HAP-1 (cell line): ENCODE measurements at places on chromosomes 11 and 22.

GRCh38 chr22:38696606-38697424, 3.9 kb downstream of the JOSD1 start:
- no peak for DNase-seq

- DNase-seq, result no peak
Observed at GRCh38 chr11:133903875-133904817, 52.6 kb downstream of the IGSF9B start.

DNA sequence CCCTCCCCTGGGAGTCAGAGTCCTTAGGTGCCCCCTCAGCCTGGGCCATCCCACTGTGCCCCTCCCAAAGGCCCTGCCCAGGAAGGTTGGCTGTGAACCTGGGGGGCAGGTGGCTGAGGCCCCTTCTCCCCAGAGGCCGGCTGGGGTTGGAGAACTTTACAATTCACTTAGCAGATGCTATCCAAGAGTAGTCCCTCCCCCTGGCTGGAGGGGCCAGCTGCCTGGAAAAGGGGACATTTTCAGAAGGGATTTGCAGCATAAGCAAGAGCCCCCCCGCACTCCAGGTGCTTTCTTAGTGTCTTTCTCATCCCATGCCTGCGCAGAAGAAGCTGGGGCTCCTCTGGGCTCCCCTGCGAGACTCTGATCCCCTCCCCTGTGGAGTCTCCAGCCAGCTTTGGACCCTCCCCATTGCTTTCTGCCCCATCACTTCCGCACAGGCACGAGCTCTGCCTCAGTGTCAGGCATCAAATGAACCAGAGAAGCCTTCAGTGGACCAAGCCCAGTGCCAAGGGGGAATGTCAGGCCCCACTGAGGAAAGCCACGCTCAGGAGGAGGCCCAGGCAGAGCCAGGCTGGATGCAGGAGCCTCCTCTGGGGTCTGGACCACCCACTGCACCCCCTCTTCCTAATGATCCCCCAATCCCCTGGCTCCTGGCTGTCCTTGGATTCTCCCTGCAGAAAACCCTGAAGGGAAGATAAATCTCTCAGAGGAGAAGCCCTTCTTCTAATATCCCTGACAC, 3.7 kb downstream of the SSTR3 start:
- DNase-seq, result no peak

GRCh38 chr11:122617297-122617696, 38.2 kb upstream of the UBASH3B start:
- DNase-seq, result no peak

DNA sequence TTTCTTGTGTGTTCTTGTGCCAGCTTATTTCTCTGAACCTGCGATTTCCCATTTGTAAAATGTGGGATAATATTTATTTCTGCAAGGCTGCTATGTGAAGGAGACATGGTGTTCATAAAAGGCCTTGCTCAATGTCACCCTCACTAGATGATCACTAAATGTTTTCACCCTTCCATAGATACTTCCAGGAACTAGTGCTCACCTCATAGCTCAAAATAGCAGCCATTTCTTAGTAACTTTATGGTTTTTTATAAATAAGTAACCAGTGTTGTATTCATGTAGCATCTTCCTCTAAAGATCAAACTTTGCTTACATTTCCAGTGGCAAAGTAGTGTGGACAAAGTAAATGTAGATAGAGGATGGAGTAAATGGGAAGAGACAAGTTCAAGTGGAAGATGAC, 23.8 kb downstream of the SYTL2 start:
- DNase-seq, result no peak

DNA sequence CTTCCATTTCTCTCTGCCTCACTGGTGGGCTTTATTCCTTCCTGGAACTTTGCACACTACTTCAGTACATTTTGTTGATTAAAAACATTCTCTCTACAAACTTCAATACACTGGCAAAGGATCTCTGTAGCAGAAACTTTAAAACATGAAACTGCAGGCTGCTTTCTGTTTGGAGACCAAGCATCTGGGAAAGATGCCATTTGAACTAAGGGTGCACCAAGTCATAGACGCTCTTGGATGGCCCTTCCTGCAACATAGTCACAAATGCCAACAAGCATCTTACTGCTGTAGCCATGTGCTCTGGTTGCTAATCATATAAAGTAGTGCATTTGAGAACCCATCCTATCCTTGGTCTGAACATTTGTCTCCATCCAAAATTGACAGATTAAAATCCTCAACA, 56.4 kb downstream of the SNX19 start:
- no peak for DNase-seq

DNA sequence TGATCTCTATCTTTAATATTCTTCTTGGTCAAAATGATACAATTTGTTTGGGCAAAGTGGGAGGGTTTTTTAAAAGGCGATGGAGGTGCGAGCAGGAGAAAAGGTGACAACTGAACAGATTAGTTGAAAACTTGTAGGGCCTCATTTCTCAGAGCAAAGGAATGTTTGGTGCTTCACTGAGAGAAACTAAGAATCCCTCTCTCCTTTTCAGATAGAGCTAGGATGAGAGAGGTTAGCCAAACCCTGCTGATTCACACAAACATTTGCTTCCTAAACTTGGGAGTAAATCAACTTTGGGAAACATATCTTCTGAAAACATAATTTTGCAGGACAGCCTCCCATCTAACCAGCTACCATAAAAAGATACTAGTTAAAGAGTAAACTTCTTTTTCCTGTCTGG, 57.0 kb downstream of the PHF21A start:
- no peak for DNase-seq

DNA sequence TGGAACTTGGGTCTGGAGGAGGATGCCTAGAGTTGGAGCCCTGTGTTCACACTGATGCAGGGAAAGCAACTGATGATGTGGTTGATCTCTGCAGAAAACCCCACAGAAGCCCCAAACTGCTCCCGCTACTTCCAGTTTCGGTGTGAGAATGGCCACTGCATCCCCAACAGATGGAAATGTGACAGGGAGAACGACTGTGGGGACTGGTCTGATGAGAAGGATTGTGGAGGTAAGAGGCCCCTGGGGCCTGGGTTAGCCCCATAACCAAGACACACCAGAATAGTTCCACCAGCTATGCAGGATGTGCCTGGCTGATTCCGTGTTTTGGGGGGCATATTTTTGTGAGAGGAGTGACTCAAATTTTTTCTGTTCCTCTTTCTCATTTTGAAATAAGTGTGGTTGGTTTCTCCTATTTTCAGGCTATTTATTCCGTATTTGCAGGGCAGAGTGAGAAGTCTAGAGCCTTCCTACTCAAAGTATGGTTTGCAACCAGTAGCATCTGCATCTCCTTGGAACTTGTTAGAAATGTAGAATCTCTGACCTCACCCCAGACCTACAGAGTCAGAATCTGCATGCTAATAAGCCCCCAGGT, 137.3 kb upstream of the SORL1-AS1 start:
- no peak for DNase-seq

GRCh38 chr11:11513422-11513821, 108.4 kb downstream of the GALNT18 start:
- DNase-seq, result peak; percentile 76

DNA sequence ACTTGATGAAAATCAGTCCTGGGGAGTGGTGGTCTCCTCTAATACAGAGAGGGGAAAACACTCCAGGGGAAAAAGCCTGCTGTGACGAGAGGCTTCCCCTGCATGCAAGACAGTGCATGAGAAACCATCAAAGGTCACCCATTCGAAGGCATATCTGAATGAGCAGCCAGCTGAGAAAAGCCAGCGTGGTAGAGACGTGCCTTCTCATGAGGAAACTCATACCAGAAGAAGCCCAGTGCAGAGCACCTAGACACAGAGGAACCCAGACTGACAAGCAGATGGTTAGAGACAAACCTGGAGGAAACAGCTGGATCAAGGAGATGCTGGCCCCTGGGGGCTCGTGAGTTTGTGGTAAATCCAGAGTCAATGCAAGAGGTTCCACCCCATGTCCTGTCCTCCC, 534.8 kb downstream of the BRD1 start:
- no peak for DNase-seq

DNA sequence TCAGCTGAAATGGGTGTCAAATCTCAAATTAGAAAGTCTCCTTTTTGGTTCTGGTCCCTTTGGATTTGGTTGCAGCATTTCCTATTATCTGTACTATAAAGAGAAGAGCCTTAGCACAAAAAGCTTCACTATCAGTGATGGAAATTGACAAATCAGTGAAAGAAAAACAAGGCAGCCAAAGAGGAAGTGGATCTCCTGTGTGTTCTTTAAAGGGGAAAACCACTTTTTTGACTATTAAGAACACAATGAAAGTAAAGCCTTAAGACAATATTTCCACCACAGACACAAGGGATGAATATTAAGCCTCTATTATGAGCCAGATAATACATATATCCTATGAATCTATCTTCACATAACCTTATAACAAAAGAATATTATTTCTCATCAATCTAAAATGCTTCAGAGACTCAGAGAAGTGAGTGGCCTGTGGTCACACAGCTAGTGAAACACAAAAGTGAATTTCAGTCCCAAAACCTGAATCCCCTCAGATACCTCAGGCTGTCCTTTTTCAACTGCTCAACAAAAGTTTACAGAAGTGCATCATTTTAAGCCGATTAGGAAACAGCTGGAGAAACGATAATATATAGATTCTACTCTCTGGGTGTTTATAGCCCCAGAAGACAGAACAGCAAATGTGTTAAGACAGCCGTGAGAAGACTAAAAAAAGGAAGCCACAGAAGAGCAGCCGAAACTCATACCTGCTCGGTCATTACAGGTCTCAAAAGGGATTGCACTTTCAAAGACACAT, 24.4 kb upstream of the FSHB start:
- DNase-seq, result no peak

GRCh38 chr11:22138264-22138663, 54.6 kb upstream of the ANO5 start:
- no peak for DNase-seq

DNA sequence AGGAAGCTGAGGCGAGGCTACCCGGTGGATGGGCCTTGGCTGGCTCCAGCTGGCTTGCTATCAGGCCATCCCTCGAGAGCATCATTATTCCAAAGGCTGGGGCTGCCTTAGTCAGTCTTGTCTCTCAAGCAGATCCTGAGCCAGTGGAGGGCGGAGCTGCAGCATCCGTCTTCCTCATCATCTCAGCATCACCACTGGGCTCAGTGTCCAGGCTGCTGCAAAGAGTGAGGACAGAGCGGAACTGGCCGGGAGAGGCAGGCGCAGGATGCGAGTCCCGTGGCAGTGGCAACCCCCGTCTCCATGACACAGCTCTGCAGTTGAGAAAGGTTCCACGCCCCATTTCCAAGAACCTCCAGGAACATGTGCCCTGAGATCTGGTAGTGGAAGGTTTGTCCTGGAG, 4.4 kb downstream of the TP53I11 start:
- DNase-seq, result no peak

DNA sequence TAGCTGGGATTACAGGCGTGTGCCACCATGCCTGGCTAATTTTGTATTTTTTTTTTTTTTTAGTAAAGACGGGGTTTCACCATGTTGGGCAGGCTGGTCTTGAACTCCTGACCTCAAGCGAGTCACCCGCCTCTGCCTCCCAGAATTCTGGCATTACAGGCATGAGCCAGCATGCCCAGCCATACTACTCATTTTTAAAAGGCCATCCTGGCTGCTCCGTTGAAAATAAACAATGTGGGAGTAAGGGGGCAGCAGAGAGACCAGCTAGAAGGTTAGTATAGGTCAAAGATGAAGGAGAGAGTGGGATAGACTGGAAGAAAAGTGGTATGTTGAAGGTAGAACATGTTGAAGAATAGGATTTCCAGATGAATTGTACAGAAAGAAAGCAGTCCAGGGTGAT, 17.6 kb upstream of the LIN7C start:
- peak; percentile 34 for DNase-seq

DNA sequence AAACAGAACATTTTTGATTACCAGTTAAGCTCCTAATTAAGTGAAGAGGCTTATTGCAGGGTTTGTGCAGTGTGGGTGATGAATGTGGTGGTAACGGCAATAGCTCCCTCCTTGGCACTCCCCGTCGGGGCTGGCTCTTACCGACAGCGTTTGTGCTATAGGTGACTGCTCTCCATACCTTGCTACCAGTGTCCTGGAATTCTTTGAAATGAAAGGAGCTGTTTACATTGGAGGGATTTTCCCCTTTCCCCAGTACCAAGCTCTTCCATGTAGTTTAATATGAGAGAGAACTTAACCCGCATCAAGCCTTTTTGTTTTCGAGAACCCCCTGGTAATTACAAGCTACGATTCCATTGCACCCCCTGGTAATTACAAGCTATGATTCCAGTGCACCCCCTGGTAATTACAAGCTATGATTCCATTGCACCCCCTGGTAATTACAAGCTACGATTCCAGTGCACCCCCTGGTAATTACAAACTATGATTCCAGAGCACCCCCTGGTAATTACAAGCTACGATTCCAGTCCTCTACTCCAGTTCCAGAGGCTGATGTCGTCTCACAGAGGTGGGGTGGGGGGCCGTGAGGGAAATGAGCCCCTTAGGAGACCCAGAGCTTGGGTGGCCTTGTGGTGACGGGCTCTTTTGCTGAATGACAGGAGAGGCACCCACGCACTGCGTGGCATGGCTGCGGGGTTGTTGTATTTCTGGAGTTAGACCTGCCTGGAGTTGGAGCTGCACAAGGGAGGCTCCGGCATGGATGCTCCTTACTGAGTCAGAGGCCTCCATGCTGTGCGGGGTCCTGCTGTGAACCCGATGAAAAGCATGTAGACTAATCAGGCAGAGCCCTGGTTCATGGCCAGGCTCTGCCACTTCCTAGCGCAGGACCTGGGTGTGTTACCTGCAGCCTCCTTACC, 205.3 kb downstream of the TBC1D22A start:
- DNase-seq, result no peak

GRCh38 chr22:27460591-27461347, 340.8 kb downstream of the MN1 start:
- DNase-seq, result no peak

DNA sequence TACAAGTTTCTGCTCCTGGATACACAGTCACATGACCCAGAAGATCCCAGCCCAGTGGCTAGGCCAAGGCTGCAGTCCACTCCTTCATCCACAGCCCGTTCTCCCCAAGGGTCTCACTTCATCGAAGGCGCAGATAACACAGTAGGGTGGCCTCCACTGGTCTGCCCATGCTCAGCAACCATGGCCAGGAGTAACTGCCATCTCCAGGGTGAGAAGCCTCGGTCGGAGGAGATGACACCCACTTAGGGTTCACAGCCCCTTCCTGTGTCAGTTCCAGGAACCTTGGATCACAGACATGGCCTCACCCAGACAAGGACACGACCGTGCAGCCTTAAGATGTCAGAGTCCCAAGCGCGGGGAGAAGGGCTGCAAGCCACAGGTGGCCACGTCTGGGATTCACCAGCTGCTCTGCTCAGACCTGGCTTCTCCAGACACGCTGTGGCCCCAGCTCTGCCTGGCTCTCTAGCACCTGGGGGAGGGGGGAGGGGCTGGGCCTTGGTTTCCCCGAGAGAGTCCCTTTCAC, 2.6 kb downstream of the BET1L start:
- DNase-seq, result peak; percentile 4

DNA sequence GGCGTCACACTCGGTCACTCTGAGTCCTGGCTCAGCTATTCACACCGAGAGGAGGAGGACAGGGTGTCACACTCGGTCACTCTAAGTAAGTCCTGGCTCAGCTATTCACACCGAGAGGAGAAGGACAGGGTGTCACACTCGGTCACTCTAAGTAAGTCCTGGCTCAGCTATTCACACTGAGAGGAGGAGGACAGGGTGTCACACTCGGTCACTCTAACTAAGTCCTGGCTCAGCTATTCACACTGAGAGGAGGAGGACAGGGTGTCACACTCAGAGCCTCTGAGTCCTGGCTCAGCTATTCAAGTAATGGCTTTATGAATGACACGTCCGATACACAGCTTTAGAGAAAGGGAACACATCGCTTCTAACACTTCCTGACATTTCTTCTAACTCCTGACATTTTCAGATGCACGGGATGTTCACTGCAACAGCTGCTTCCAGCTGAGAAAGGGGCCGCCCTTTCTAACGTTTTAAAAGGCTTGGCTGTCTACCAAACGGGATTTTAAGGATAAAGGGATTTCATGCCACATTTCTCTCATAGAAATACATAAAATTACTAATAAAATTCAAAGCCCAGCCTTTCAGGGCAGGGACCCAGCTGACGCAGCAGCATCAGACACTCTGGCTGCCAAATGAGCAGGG, 28.1 kb downstream of the DRD4 start:
- DNase-seq, result no peak
